ENCODE measurements at places on chromosomes 3 and 15.

DNA sequence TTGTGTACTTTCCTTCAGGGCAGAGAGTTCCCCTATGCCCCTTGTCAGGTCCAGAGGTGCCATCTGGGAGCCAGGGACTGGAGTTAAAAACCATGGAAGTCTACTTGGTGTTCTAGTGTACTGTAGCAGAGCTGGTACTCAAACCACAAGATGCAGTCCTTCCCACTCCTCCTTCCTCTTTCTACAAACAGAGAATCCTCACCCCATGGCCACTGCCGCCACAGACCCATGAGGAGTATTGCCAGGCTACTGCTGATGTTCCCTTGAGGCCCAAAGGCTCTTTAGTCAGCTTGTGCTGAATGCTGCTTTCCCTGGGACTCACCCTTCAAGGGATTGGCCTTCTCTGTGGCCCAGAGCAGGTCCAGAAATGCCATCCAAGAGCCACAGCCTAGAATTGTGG is 229.2 kb upstream of the ZPLD1 start:
- no peak for DNase-seq

- DNase-seq: no peak
Measured at GRCh38 chr3:32684029-32684799, 774 bp upstream of the CNOT10 start.

GRCh38 chr15:51318382-51319150 is 19.8 kb downstream of the CYP19A1 start:
- no peak for DNase-seq

GRCh38 chr15:40436116-40436891 is 4.4 kb upstream of the BAHD1 start:
- DNase-seq: peak; percentile 42

DNA sequence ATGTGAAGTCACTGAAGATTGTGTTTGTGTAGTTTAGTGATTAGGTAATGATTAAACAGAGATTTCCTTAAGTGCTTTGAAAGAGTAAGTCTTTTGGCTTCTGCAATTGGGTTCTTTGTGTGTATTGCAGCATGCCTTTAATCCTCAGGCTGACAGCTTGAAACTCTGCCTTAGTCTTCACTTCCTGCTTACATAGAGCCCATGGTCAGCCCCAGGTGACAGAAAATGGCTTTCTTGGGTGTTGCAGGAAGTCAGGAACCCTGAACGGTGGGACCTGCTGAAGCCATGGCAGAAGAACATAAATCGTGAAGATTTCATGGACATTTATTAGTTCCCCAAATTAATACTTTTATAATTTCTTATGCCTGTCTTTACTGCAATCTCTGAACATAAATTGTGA is 61.3 kb downstream of the KBTBD8 start:
- DNase-seq: no peak

- no peak for DNase-seq
Measured at GRCh38 chr15:76223521-76223920, 87.7 kb downstream of the ETFA start.

- DNase-seq: no peak
Measured at GRCh38 chr3:22627993-22628499, 575.1 kb upstream of the UBE2E2 start.

GRCh38 chr15:59304034-59304795 is 68.5 kb downstream of the MYO1E start:
- no peak for DNase-seq

GRCh38 chr3:39028546-39028945 is 23.2 kb downstream of the SCN11A start:
- no peak for DNase-seq

GRCh38 chr15:62578960-62579359 is 413.9 kb upstream of the C2CD4B start:
- DNase-seq: no peak

DNA sequence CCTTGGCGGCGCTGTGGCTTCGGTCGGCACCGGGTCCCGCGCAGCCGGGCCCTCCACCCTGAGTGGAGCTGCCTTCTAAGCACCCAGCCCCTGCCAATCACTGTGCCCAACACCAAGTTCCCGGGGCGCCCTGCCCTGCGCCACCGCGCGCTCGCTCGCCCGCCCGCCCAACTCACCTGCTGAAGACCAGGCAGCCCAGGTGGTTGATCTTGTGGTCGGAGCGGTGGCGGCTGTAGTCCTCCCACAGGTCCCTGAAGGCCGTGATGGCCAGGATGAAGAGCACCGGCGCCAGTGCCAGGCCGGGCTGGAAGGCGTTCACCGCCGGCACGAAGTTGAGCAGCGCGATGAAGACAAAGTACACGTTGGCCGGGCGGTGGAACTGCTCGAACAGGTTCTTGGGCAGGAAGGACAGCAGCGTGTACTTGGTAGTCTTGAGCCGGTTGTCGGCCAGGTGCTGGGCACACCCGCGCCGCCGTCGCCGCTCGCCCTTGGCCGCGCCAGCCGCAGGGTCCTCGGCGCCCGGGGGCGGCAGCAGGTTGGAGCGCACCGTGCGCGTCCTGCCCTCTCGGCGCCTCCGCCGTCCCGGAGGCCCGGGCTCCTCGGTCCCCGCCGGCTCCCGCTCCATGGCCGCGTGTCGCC is 536 bp downstream of the ATP10A start:
- peak; percentile 73 for DNase-seq

GRCh38 chr3:58383904-58384303 is 49.7 kb downstream of the PDHB start:
- no peak for DNase-seq

DNA sequence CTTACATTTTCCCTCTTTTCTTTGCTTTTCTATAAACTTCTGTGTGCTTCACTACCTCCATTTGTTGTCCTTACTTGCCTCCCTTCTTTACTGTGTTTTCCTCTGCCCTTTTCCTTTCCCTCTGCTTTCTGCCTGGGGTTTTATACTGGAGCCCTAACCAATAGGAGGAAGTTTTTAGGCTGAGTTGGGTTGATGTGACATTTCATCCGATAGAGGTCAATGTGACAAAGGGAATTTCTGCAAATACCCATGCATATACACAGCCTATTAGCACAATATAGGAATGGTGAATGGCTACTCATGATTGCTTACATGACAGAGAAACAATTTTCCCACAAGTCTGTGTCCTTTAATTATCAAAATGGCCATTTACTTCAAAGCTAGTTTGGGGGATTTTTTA is 153.0 kb upstream of the ARPP21 start:
- DNase-seq: no peak

GRCh38 chr3:9198261-9198660 is 51.2 kb downstream of the SRGAP3 start:
- DNase-seq: no peak

- peak; percentile 26 for DNase-seq
Measured at GRCh38 chr3:192727032-192727847, at the start of gene FGF12. Gene FGF12 (minus strand): TSS chr3:192727541.

DNA sequence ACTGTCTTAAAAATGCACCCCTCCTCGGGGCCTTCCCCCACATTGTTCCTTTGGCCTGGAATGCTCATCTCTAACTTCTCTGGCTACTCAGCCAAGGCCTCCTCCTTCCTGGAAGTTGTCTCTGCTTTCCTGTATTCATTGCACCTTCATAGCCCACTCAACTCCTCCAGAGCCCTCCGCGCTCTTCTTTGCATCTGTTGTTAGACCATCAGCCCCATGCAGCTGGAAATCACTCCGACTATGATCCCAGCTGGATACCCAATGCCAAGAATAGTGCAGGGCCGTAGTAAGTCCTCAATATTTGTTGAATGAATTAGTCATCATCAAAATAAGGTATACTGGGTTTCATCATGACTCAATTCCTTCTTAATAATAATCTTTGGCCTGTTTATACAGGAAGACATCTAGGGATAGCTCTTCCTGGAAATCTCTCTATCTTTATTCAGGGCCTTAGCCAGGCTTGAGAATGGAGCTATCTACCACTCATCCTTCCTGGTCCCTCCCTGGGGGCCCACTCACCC is 112.7 kb downstream of the SYNPR start:
- no peak for DNase-seq

- DNase-seq: no peak
Measured at GRCh38 chr3:193190146-193190786, 50.8 kb upstream of the PLAAT1 start.

DNA sequence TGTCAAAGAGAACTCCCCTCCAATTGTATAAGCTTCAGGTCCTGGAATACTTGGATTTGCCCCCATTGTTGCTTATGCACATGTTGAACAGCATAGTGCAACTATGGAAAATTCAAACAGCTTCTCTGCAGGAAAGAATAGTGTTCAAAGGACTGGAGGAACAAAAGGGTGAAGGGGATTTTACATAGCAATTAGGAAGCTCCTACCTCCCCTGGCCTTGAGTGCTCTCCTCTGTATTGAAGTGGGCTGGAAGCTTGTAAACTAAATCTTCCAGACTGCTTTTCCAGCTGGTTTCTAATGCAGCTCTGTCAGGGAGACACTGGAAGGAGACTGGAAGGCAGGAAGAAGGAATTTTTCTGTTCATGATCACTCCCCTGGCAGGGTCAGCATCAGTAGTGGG is 7.2 kb upstream of the ELP6 start:
- DNase-seq: no peak

GRCh38 chr3:36957862-36958686 is 13.2 kb upstream of the TRANK1 start:
- no peak for DNase-seq

GRCh38 chr3:62659660-62660059 is 215.6 kb downstream of the CADPS start:
- no peak for DNase-seq

GRCh38 chr15:100194996-100195395 is 146.8 kb downstream of the ADAMTS17 start:
- DNase-seq: no peak

DNA sequence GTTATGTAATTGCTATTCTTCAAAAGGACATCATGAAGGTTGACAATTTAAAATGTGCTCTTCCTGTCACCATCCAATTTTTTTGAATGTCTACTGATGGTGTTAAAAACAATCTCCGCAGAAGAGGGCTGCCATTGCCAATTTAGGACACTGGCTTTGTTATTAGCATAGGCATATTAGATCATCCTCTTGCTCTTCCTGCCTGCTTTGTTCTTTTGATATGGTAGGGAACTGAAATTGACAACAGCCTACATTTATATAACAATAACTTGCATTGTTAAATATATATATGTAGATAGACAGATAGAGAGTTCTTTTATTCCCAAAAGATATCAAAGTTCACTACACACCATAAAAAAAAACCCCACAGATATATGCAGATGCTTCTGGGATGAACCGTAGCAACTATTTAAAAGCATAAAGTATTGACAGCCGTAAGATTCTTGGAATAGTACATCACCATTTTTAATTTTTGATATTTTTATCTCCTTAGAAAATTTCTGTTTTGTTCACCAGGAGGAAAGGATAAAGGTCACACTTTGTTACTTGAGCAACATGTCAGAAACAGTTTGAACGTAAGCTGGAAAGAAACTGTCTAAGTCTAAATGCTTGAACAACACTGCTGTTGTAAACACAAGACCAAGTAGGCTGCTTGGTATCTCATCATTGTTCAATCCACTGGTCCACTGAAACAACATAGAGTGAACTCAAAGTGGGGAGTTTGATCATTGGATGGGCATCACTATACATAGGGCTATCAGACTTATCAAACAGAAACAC is 66.5 kb downstream of the MDFIC2 start:
- no peak for DNase-seq

DNA sequence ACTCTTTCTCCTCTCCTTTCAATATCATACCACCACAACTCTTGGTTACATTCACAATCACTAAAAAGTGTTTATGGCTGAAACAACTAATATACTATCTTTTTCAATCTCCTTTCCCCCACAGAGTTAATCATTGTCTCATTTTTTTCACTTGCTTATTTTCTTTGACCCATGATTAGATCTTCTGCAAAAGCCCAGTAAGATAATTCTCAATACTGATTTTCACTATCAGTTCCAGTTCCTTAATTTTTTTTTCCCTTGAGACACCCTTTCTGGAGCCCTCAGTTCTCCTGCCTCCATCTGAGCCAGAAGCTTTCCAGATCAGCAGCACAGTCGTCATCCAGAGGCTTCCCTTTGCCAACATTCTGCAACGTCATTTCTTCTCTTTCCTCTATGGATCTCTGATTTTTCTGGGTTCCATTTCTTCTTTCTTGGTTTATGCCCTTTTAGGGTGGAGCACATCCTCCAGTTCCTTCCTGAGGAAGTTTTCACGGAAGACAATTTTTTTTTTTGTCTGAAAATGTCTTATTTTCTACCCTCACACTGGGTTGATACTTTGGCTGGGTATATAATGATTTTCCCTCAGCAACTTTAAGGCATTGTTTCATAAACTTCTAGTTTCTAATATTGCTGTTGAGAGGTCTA is 88.7 kb upstream of the C15orf39 start:
- DNase-seq: no peak

GRCh38 chr3:3664935-3665334 is 134.3 kb upstream of the LRRN1 start:
- no peak for DNase-seq

DNA sequence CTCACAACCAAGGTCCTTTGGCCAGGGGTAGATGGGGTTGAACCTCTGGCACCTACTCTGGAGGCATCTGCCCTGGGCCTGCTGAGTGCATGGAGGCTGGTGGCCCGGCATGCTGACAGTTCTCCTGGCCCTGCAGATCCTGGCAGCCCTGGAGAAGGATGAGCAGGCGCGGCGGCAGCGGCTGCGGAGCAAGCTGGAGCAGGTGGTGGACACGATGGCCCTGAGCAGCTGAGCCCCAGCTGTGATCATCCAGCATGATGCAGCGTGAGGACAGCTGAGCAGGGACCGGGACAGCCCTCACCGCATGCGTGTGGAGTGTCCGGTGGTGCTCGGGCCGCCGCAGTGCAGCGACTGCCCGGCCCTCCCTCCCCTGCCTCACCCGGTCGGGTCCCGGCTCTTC is 50.9 kb downstream of the PLXNA1 start:
- no peak for DNase-seq

DNA sequence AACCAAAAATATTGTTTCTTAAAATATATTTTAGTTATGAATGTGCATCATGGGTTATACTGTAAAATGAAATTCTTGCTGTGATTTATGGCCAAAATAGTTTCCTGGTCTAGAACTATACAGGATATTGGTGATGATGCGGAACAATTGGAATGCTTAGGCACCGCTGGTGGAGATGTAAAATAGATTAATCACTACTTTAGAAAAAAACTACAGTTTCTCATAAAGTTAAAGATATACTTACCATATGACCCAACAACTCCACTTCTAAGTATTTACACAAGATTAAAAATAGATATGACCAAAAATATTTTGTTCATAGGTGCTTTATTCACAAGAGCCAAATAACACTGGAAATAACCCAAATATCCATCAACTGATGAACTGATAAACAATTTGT is 126.7 kb downstream of the TUSC7 start:
- no peak for DNase-seq

- DNase-seq: no peak
Measured at GRCh38 chr15:90609242-90610180, 79.8 kb downstream of the CRTC3 start.

GRCh38 chr3:158711886-158712285 is 20.4 kb downstream of the RARRES1 start:
- DNase-seq: no peak
